ENCODE measurements at places on chromosomes 3 and 15. TPM values are rescaled to one million over a fixed set of nuclear protein-coding genes. Genes with fewer than 3 reads are reported as not detected.

CACNA2D2 gene
- polyA plus RNA-seq, result 2.0 TPM

SOX2 gene
- 0.40 TPM for polyA plus RNA-seq

MEIS2 gene
- polyA plus RNA-seq, result 36.2 TPM

OR5K3 gene
- not detected for polyA plus RNA-seq

GRCh38 chr15:89899295-89899945, 5.6 kb upstream of the AP3S2 start:
- no peak for DNase-seq

DNA sequence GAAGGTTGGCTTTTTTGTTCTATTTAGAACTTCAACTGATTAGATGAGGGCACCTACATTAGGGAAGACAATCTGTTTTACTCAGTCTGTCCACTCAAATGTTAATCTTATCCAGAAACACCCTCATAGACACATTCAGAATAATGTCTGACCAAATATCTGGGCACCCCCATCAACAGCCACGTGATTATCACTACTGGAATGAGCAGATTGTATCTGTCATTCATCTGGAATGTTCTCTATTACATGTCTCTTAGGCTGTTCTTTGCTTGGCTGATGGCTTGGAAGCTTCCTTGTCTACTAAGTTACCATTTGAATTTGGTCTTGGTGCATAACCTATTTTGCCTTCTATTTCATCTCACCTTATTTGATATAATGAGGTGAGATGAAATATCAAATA, 15.7 kb upstream of the LRRC58 start:
- DNase-seq, result no peak

DNA sequence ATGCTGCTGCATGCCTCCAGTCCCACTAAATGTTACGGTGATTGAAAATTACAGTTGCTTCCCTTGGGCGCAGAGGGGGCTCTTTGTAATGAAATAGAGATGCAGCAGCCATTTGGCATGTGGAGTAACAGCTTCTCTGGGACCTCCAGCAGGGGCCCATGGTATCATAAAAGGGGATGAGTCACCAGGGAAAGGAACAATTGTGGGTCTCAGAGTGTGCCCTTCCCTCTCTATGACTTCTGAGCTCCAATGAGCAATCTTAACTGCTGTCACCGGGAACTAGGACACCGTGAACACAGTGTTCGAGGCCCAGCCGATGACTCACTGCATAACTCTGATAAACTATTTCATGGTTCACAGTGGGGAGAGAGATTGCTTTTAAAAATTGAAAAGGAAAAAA, 164.8 kb upstream of the NUDT16 start:
- peak; percentile 83 for DNase-seq

DNA sequence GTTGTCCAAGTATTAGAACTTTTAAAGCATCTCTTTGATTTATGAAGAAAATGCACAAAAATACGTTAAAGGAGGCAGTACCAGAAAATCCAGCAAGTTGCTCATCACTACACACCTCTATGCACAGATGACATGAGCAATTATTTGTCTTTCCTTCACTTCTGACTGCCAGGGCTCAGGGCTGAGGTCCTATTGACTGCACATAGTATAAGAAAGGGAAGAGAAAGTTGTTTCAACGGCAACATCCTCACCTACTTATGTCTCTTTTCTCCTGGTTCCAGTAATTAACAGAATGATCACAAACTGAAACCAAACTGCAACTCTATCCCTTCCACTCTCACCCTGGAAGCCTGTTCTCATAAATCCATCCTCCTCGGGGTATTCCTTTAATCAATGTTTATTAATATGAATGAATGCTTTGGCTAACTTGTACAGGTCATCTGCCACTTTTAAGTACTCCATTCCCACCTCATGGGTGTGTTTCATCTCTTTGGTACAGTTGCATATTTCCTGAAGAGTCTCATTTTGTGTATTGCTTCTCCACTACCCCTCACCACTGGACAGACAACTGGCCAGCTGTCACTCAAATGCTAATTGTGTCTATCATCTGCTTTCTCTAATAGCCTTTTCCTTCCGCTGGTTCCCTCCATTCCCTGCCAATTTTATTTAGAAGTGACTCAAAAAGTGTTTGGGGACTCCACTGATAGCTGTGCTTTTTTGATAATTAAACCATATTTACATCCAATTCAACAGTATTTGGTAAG, 34.5 kb downstream of the RAB27A start:
- DNase-seq, result no peak

DNA sequence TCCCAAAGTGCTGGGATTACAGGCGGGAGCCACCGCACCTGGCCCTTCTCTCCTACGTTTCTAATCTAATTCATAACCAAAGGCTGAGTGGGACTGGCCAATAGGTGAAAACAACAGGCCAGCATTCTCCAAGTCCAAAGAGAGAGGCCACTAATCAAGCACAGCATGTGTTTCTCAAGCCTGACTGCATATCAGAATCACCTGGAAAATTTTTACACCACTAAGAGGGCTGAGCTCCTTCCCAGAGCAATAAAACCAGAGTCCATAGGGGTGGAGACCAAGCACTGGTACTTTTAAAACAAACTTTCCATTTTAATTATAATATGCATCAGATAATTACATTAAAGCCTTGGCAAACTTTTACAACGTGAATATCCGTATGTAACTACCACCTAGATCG, 254.4 kb downstream of the OPA1 start:
- no peak for DNase-seq

GRCh38 chr3:104856741-104857140, 510.0 kb upstream of the ALCAM start:
- DNase-seq, result no peak

DNA sequence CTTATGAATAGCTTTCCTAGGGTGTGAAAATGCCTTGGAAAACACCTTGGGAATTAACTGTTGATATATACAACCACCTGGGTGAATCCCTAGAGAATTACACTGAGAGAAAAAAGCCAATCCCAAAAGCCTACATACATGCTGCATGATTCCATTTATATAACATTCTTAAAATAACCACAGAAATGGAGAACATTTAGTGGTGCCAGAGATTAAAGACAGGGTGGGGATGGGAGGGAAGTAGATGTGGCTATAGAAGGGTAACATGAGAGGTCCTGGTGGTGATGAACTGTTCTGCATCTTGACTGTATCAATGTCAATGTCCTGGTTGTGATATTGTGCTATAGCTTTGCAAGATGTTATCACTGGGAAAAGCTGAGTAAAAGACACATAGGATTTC, 291.0 kb downstream of the CLSTN2 start:
- no peak for DNase-seq

- DNase-seq, result no peak
These were observed 3.9 kb downstream of the CLDND1 start for GRCh38 chr3:98518816-98519215.

DNA sequence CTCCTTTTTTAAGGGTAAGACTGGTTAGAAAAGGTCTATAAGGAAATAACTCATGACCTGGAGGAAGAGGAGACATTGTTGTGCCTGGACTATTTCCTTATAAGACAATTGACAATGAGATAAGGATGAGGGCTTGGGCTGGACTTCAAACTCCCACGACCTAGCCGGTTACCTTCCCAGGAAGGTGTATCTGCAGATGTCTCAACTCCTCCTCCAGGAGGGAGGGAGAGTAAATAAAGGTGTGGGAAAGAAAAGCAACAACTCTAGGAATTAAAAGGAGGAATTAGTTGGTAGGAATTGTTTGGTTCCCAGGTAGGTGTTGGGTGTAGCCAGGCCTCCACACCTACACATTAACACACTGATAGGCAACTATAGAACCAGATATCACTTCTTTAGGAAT, 97.8 kb upstream of the TBL1XR1 start:
- no peak for DNase-seq

DNA sequence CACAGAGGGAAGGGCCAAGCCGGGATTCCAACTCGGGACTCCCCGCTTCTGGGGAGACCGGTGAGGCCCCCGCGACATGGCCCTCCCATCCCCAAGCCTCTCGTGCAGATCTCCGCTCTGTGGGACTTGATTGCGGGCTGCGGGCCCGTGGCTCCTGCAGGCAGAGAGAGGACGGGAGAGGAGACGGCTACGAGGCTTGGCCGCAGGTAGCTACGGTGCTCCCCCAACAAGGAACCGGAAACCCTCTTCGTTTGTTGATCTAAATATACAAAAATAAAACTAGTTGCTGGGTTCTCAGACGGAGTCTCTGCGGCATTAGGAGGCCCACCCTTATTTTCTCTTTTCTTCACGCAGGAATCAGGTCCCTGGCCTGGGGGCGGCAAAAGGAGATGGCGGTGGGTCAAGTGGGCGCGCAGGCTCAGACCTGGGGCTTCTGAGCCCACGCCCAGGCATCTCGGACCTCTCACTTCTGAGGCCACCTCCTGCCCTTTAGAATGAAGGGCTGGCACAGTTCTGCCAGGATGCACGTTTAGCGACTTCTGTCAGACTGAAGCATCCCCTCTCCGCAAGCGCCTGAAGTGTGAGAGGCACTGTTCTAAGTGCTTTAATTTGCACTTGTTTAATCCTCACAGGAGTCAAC, 10.9 kb downstream of the GNB5 start:
- DNase-seq, result no peak

DNA sequence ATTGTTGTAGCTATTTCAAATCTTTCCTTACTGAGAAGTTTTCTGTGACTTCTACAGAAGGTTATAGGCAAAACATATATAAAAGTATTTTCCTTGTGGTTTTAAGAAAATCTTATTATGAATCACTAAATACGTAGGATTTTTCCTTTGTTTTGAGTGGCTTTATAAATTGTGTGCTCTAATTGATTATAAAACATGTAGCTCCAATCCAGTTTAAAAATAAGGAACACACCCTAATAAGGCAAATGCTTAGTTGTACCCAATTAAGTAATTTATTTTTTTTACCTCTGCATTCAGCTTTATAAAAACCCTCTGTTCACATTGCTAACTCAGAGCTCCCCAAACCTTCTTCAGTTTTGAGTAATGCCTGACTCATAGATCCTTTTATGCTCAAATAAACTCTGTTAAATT, 408.0 kb downstream of the NAALADL2 start:
- no peak for DNase-seq

GRCh38 chr3:176872771-176873209, 324.5 kb downstream of the TBL1XR1 start:
- DNase-seq, result peak; percentile 47

DNA sequence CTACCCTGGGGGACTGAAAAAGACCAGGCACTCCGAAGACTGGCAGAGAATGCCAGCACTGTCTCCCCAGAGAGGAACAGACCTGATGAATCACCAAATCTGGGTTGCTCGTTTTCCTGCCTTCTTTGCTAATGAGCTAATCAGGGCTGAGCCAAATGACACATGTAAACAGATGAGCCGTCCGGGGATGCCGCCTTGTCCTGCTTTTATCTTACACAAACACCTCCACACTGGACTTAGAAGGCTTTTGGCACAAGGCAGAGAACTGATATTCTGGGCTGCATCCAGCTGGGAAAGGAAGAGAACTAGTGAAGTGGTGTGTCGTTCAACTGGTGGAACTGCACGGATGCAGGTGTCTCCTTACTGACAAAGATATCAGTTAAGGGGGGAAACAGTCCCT, 88.1 kb downstream of the MECOM start:
- DNase-seq, result no peak

GRCh38 chr3:181698263-181698954, 13.3 kb upstream of the SOX2 start:
- no peak for DNase-seq

DNA sequence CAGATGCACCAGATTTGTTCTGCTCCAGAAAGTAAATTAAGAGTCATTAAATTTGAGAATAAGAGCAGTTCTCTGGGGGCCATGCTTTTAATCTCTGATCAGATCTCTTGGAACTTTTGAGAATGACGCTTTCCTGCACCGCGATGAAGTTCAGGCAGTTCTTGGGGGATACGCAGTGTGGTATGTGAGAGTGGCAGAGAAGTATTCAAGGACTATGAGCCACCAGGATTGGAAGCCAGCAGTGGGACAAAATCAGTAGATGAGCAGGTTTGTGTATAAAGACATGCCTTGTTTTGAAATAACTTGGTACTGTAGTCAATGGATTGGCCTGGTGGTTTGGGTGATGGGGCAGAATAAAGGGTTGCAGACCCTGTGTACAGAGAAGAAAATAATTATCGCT, 483.6 kb downstream of the ERC2 start:
- DNase-seq, result no peak

DNA sequence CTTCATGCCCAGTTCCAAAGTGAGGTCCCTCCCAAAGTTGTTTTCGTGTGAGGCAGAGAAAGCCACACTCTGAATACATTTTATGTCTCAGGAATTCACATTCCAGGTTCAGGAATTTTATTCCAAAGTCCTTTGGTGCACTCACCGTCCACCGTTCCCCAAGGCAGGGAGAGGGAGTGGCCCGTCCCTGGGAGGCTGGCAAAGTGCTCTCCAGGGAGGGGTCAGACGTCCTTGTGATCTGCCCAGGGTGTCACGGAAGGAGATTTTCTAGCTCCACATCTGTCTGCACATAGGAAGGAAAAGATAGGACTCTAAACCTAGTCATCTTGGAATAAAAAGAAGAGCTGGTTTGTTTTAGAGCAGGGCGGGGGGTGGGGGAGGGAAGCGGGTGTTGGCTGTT, 47.9 kb downstream of the KLF13 start:
- DNase-seq, result peak; percentile 26

- no peak for DNase-seq
These were observed 23.3 kb downstream of the SLC6A6 start for GRCh38 chr3:14425581-14426304.

DNA sequence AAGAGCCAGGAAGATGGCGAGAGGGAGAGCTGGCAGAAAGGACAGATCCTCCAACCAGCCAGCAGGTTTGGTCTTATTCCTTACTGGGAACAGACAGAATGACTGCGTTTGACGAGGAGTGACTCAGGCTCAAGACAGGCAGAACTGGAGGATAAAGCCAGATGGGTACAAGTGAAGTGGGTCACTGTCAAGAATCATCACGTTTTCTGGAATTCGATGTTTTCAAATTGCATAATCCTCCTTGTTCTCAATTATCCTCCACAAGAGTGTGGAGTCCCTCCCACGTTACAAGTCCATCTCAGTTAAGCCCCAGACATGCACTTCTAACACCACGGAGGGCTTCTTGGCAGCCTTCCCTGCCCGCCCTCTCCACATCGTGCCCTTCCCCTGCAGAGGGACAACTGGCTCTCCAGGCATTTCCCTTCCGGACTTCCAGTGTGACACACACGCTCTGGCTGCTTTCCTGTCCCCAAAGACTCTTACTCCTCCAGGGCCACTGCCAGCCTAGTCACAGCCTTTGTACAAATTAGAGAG, 183.1 kb downstream of the CHST2 start:
- DNase-seq, result peak; percentile 86
